Activated naive CD4-positive, alpha-beta T cell treated with anti-CD3 and anti-CD28 coated beads, Interleukin-2, amount 50 U/mL, for 16 hours (primary cell): ENCODE measurements at places on chromosomes 11 and 22.

DNA sequence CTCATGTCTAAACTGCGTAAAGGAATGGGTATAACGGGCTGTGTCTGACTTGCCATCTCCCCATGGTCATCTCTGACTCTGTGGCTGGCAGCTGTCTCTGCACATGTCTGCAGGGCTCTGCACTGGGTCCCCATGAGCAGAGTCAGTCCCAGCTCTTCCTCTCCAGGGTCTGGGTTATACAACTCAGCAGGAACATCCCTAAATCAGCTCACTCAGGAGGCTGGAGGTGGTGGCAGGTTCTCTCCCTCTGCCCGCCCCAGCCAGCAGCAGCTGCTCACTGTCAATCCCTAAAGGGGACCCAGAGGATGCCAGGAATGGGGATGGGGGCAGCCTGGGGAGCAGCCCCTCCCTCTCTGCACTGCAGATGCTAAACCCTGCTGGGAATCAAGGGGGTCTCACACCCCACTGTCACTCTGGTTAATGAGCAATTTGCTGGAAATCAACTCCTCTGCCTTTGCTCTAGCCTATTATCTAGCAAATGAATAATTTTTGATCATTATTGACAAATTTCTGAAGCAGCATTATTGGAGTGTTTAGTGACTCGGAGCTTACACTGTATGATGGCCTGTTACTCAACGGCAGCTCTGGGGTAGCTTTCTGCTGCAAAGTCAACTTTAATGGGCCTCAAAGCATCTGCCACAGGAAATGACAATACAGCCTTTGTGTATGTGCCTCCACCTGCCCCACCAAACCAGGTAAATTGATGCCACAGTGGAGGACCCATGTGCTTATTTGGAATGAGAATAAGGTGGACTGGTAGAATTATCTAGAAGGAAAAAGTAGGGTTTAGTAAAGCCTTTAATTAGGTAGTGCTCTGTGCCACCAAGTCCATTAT is 55.7 kb upstream of the SHANK2 start:
- DNase-seq: no peak

DNA sequence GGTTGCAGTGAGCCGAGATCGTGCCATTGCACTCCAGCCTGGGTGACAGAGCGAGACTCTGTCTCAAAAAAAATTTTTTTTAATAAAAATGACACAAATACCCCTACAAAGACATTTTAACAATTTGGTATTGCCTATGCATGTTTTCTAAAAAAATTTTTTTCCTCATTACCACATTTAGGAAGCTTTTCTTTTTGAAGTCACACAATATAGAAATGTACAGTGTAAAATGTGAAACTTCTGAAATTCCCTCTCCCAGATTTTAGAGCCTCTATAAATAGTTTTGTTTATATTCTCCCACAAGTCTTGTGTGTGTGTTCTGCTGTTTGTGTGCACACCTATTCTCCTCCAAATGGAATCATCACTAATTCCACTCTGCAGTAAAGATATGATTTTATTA is 7.6 kb downstream of the ST14 start:
- DNase-seq: no peak

GRCh38 chr11:116840224-116840745 is 2.9 kb upstream of the APOA1 start:
- DNase-seq: no peak

GRCh38 chr22:35023692-35024363 is 42.1 kb upstream of the ISX start:
- peak; percentile 52 for DNase-seq
